ENCODE measurements at places on chromosomes 6 and 20.

- peak; percentile 70 for DNase-seq
These were observed at the start of the genes PPIL6 and SMPD2 for GRCh38 chr6:109440331-109441068. PPIL6 (minus strand) TSS chr6:109440628; CDS start chr6:109440590, 38 bp downstream. SMPD2 (plus strand) TSS chr6:109440724; CDS start chr6:109441122, 398 bp downstream.

DNA sequence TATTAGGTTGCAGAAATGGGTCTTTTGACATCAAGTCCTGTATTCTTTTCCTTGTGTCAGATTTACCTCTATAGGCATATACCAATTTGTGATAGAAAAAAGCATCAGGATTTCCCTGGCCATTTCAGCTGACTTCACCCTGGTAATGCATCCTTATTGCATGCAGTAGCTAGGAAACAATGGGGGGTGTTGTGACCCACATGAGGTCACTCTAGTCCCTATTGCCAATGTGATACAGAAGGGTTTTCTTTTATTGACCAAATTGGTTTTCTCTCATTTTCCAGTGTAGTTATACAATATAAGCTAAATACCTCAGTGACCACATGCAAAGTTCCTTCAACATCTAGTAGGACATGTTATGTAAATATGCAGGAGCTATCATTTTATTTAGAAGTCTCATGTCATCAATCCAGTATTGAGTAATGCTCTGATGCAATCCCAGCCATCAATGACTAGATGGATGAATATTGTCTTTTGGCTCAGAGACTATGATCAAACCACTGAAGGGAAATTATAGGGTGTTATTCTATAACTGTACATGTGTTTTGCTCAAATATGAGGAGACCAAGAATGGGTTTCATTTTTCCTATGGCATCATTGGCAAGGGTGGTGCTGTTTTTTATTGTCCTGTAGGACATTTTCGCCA lies 177.7 kb downstream of the KLHL32 start:
- no peak for DNase-seq

DNA sequence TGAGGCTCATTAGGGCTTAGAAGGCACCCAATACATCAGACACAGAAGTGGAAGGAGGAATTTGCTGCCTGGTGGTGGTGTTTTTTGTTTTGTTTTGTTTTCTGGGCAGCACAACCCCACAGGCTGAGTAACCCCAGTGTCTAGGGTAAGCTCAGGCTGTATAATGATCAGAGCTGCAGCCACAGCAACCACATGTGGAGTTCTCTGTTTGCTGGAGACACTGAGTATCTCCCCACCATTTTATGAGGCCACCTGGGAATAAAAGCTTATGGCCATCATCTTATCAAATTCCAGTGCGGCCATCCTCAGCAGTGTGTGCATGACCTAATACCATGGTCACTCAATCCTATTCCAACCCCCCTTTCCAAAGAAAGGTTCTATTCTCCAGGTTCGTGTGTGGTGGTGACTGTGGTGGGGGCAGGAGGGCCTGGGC lies 3.4 kb upstream of the DLL1 start:
- no peak for DNase-seq

GRCh38 chr6:31881136-31881859 lies 2.5 kb upstream of the SLC44A4 start:
- no peak for DNase-seq

DNA sequence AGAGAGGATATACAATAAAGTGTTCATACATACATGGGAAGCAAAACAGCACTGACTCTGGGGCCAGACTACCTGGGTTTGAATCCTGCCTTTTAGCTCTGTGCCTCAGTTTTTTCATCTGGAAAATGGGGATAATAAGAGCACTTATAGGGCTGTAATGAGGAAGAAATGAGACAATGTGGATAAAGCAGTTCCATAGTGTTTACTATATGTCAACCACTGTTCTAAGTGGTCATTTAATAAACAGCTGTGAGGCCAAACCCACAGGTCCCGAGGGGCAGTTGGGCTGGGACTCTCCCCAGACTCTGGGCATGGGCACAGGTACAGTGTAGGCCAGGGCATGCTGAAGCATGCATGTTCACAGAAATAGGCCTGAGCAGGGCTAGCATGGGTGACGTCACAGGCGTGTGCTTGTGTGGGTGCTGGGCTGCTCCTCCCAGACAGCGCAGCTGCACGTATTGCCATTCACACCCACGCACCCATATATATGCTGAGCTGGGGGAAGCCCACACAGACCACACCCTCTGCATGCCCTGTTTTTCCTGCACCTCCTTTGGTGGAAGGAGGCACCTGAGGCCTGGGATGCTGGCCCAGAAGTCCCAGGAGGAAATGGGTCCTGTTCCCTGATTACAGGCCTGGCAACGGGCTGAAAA lies 3.5 kb upstream of the PLCG1 start:
- DNase-seq, result no peak

GRCh38 chr20:34579191-34579978 lies 20.9 kb downstream of the MAP1LC3A start:
- no peak for DNase-seq

GRCh38 chr20:37394543-37395409 lies 48.8 kb downstream of the SRC start:
- no peak for DNase-seq

DNA sequence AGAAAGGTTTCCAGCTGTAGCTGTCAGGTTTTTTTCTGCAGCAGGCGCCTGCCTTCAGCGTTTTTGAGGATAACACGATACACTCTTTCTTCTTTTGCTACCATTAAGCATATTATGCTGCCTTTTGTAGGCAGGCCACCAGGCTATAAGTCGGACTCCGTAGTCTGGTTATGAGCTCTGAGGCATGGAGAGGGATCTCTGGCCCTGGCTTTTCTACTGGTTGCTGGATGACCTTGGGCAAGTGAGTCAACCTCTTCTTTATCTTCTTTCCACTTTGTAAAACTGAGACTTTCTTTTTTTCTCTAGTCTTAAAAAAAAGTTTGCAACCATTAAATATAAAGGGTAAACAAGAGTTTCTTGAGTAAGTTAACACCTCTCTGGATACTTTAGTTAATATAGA lies 120.2 kb downstream of the BCKDHB start:
- no peak for DNase-seq

GRCh38 chr20:35831029-35831428 lies 59.2 kb downstream of the PHF20 start:
- no peak for DNase-seq

GRCh38 chr6:3081960-3082359 lies 13.7 kb downstream of the RIPK1 start:
- no peak for DNase-seq

- DNase-seq, result no peak
These were observed 97.7 kb downstream of the RFX6 start for GRCh38 chr6:116974526-116975316.

DNA sequence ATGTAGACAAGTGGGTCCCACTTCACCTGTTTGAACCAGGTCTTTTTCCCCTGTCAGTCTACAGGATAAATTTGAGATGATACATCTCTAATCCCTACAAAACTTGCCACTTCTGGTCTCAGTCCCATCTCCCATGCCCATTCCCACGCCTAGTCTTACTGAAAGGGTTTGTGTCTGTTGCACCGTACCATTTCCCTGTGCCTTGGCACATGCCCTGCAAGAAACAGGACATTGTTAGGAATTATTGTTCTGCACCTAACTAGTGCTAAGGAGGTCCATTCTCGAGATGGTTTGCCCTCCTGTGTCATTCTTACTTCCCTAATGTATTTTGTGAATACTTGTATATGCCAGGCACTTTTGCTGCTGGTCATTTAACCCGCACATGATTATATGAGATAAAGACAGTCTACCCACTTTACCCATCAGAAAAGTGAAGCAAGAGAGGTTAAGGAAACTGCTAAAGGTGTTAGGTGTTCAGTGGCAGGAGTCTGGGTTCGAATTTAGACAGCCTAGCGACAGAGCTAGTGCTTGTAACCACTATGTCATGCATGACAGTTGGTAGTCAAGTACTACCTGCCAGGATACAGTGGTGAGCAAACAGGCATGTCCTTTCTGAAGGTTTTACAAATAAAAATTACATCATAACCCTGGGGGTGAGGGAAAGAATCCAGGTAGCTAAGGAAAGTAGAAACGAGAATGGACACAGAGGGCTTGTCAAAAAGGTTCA lies 12.7 kb downstream of the FAM217A start:
- no peak for DNase-seq

GRCh38 chr20:16395366-16395765 lies 177.9 kb downstream of the KIF16B start:
- no peak for DNase-seq

- peak; percentile 26 for DNase-seq
These were observed 35.6 kb downstream of the RIOK1 start for GRCh38 chr6:7424967-7425807.

GRCh38 chr6:119329794-119330180 lies 19.8 kb downstream of the MAN1A1 start:
- DNase-seq, result no peak

- peak; percentile 96 for DNase-seq
These were observed 37.4 kb downstream of the COX4I2 start for GRCh38 chr20:31674895-31675827.

GRCh38 chr6:167829513-167829912 lies 2.8 kb downstream of the AFDN start:
- no peak for DNase-seq

All from hematopoietic multipotent progenitor cell (in vitro differentiated cells).